H9 (cell line): ENCODE measurements at places on chromosomes 5 and 9.

DNA sequence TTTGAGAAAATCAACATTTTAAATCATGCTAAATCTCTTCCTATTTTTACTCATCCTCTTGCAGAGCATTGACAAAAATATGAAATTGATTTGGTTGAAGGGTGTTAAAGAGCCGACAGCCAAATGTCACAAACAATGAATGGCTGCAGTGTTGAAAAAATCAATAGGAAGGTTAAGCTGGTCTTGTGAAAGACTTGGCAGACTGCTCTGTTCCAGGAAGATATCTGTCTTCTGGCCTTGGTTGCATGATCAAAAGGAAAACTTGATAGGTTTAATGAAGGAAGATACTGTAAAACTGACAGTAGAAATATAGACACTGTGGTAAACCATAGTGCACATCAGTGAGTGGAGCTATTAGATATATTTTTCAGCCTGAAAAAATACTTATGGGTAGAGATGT lies 103.6 kb downstream of the PBX3 start:
- DNase-seq, result no peak

- peak; percentile 54 for DNase-seq
These were observed 1.1 kb downstream of the PTGER4 start for GRCh38 chr5:40680741-40681362.

GRCh38 chr5:17481378-17481777 lies 16.7 kb upstream of the TAF11L2 start:
- no peak for DNase-seq

GRCh38 chr5:56321236-56321881 lies 88.2 kb upstream of the ANKRD55 start:
- no peak for DNase-seq

GRCh38 chr5:75435096-75435495 lies 76.3 kb downstream of the CERT1 start:
- DNase-seq, result no peak

DNA sequence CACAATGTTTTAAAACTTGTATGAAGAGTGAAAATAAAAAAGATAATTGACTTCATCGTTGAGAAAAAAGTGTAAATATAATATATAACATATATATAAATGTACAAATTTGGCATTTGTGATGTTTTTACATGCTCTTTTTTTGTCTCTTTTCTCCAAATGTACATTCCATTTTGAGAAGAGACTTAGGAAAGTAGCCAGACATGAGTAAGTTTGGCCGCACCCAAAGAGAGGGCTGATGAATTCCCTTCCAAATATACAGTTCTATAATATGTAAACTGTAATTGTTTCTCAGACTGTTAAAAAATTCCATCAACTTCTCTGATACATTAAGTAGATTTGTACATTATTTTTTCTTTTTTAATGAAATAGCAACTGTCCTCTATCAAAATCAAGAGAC lies 193.2 kb upstream of the MAP3K1 start:
- DNase-seq, result no peak

DNA sequence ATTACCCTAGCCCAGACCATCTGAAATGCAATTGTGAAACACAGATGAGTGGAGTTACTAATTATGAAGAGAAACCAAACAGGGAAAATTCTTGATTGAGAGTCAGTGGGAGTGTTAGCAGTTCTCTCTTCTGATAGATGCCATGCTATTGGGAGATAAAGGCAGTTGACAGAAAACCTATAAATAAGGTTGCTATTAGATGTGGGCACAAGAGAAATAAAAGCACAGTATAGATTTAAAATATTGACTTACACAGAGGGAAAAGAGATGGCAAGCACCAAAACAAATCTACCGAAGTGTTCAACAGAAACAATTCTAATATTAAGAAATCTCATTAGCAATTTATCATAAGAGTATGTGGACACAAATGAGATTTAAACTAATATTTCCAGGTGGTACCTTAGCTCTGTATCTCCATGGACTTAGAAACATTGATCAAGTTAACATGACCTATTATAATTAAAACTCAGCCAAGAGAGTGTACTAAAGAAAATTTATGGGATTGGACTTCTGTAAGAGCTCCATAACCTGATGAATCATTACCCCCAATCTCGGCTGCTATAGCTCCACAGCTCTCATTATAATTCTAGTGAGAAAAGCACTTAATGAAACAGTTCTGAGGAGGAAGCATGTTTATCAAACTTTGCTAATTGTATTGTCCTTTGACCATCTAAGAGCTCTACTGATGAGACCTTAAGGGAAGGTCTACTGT lies 665.0 kb upstream of the RIOK2 start:
- no peak for DNase-seq

DNA sequence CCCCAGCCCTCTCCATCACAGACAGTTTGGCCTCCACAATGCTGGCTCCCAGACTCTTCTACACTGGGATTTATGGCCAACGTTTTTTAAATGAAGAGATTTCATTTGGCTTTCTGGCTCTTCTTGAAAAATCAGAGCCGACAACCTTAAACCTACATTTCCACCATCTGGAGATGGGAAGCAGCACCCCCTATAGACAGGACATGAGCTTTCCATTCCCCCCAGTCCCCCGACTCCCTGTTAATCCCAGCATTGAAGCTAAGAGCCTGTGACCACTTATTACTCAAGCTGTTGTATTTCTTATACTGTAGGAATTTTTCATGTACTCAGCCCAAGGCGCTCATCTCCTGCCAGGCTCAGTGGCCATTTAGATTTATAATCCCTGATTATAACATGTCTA lies 34.0 kb upstream of the AFAP1L1 start:
- DNase-seq, result no peak
